ENCODE measurements at places on chromosomes 6 and 20.

- peak; percentile 48 for DNase-seq
Observed at GRCh38 chr20:50467718-50468356, 42.3 kb upstream of the PTPN1 start.

- DNase-seq = no peak
Observed at GRCh38 chr6:35505999-35506412, 6.7 kb downstream of the TULP1 start.

DNA sequence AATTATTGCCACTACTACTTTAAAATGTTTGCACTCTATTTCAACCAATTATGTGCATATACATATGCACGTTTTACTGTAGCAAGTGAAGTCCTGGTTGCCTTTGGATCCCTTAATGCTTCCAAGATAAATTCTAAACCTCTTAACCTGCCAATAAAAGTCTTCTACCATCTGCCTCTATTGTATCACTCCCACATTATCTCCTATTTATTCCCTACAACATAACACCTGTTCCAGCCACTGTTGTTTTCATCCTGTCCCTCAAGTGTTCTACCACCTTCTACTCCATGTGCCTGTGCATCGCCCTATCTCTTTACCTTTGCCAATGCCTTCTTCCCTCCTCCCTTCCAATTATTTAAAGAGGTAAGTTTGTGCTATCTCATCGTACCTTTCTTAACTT is 499.0 kb upstream of the RNF217 start:
- DNase-seq = no peak

DNA sequence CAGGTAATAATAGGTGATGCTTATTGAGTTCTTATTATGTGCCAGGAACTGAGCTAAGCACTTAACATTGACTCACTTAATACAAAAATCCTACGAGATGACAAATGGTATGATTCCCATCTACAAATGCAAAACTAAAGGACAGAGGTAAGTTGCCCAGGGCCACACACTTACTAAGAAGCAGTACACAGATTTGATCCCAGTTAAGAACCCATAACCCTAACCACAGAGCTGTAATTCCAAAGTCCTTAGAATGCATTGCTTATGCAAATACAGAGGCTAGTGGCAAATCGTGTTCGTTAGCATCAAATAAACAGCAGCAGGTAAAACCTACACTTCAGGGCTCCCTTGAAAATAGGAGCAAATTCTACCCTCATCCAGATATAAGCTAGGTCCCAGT is 104.0 kb downstream of the SASH1 start:
- DNase-seq = no peak

- peak; percentile 65 for DNase-seq
Observed at GRCh38 chr6:27865850-27866356, 46.3 kb downstream of the OR2B2 start.

GRCh38 chr6:148249679-148250375 is 92.8 kb upstream of the SASH1 start:
- no peak for DNase-seq

DNA sequence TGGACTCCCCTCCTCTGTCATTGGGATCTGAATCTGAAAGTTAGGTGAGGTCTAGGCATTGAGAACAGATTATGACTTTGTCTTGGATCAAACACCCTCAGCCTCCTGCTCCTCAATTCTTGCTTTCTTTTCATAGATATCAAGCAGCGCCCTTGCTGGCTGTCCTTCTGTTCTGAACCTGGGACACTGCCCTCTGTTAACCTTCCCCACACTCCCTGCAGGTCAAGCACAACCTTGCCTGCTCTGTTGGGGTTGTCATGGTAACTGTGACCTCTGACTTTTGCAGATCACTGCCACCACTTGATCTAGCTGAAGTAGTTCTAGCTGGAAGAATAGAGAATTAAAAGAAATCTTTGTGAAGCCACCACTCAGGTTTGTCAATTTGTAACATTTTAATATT is 16.4 kb upstream of the MICA start:
- DNase-seq = no peak

- no peak for DNase-seq
Observed at GRCh38 chr6:149246691-149247384, 70.7 kb upstream of the TAB2 start.

Data from fibroblast of skin of back (primary cell).